ELF-1 (cell line): ENCODE measurements at places on chromosomes 12 and 14.

DNA sequence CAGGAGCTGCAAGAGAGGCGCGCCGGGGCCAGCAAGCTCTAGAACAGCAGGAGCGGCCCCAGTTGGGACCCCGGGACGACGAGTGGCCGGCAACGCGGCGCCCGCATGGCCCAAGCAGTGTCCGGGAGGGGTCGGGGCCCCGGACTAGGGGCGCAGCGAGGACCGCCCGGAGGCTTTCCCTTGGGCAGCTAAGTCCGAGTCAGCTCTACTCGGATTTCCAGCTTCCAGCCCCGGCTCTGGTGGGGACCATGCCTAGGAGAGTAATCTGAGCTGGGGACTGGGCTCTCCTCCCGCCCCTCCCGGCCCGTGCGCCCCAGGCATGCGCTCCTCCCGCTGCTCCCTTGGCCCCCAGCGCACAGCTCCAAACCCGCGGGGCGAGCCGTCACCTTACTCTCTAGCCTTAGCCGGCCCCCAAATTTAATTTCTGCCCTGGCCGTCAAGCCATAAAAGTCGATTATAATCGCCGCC is 41.6 kb upstream of the CAPRIN2 start:
- peak; percentile 74 for DNase-seq

DNA sequence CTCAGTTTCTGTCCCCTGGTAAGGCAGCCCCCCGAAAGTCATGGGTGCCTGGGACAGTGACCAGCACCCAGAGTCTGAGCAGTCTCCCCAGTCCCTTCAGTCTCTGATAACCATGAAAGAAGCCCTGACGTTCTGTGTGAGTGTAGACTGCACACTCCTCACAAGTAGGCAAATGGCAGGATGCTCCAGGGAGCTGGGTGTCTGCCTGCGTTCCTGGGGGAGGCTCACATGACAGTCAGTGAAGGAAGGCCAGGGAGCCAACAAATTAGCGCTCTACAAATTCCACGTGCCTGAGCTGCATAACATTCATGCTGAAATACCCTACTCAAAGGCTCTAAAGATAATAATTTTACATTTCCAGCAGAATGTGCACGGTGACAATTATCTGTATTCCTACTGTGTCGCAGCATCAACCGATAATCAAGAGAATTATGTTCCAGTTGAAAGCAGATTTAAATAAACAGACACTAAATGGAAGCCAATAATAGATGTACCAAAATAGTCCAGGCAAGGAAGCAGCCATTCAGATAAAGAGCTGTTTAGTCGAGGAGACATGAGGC is 56.3 kb downstream of the ASCL1 start:
- no peak for DNase-seq

DNA sequence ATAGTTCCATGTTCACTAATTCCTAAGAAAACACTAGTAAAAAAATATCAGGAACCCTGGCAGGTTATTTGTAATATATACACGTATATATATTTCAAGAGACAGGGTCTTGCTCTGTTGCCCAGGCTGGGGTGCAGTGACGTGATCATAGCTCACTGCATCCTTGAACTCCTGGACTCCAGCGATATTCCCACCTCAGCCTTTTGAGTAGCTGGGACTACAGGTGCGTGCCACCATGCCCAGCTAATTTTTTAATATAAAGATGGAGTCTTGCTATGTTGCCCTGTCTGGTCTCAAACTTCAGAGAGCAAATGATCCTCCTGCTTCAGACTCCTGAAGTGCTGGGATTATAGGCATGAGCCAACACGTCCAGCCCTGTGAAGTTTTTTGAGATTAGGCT is 16.2 kb downstream of the GPRC5A start:
- DNase-seq: no peak

GRCh38 chr12:42574851-42575266 is 14.7 kb downstream of the PRICKLE1 start:
- DNase-seq: no peak

GRCh38 chr12:56528846-56529245 is 7.2 kb downstream of the RBMS2 start:
- no peak for DNase-seq

GRCh38 chr14:100710826-100711462 is 15.7 kb upstream of the DLK1 start:
- no peak for DNase-seq

DNA sequence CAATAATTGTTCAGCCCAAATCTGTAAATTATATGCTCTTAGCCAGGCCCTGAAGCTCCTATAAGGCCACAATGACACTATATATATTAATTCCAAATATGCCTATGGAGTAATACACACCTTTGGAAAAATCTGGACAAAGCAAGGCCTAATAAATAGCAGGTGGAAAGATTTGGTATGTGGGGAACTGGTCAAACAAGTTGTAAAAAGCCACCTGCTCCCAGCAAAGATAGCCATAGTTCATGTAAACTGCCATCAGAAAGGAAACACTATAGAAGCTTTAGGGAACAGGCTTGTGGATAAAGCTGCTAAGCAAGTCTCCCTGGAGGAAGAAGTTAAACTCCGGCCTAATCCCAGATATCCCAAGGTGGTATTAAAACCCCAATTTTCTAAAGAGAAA is 29.7 kb downstream of the PRMT8 start:
- DNase-seq: no peak

DNA sequence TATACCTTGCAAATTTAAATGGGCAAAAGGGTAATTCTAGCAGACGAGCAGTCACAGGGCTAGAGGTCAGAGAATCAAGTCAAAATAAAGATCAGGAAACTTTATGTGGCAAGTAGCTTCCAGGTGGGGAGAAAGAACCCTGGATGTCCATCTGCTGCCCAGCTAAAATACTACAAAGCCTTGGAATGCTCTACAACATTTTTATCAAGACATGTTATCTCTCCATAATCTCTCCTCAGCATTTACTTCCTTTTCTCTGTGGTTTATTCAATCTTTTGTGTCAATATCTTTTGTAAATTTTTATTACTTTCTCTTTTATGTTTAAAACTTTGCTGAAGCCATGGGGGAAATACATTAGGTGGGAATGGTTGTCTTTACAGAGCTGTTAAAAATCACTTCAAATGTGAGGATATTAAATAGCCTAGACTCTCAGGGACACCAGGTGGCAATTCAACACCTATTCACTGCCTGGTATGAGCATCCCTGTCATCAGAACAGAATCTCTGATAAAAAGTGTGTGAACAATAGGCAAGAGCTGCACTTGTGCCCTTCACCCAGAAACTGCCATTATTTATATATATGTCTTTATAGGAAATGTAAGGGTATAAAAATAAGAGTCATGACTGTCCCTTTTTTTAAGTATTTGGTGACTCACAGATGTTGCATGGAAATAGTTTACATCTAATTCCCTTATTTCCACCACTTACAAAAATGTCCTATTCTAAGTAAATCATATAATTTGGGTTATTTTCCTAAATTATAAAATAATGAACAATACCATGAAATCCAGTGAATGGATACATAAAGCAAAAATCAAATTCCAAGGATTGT is 152.9 kb downstream of the EPS8 start:
- DNase-seq: no peak

- no peak for DNase-seq
Observed at GRCh38 chr14:35088514-35088913, 33.3 kb downstream of the PPP2R3C start.

GRCh38 chr14:97380539-97380941 is 583.4 kb downstream of the VRK1 start:
- peak; percentile 7 for DNase-seq

GRCh38 chr14:67358924-67359774 is 455 bp downstream of the ATP6V1D start:
- peak; percentile 17 for DNase-seq

GRCh38 chr14:22319526-22320361 is 269.3 kb downstream of the DAD1 start:
- no peak for DNase-seq

- no peak for DNase-seq
Observed at GRCh38 chr12:129830796-129831195, 73.0 kb downstream of the TMEM132D start.

DNA sequence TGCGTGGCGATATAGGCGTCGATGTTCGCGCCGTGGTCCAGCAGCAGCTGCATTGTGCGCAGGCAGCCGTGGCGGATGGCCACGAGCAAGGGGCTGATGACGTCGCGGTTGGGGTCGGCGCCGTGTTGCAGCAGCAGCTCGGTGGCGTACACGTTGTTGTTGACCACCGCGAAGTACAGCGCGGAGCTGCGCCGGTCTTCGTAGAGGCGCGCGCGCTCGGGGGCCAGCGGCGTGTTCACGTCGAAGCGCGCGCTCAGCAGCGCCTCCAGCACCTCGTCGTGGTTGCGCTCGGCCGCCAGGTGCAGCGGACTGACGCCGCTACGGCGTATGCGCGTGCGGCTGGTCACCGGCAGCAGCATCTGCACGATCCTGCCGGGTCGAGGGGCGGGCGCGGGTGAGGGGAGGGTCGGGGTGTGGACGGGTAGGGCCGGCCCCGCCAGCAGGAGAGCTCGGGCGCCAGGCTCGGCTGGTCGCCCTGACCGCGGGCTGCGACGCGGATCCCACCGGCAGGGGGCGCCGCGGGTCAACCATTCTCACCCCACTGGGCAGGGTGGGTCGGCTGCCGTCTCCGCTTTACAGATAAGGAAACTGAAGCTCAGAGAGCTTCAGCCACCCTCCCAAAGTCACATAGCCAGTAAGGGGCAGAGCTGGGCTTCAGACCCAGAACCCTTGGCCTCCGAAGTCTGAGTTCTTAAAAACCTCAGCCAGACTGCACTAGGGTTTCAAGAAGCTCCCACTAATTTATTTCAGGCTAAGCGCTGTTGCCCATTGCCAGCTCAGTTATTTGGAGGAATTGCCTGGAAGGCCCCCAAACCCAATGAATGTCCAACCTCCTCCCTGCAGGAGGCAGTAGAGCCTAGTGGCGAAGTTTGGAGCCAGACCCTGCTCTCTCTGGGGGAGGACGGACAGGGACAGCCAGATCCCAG is 12.4 kb downstream of the FAM181A start:
- DNase-seq: peak; percentile 98

GRCh38 chr12:127538316-127538715 is 728.7 kb upstream of the TMEM132C start:
- no peak for DNase-seq

- DNase-seq: no peak
Observed at GRCh38 chr14:54706769-54707168, 139.8 kb downstream of the SAMD4A start.

DNA sequence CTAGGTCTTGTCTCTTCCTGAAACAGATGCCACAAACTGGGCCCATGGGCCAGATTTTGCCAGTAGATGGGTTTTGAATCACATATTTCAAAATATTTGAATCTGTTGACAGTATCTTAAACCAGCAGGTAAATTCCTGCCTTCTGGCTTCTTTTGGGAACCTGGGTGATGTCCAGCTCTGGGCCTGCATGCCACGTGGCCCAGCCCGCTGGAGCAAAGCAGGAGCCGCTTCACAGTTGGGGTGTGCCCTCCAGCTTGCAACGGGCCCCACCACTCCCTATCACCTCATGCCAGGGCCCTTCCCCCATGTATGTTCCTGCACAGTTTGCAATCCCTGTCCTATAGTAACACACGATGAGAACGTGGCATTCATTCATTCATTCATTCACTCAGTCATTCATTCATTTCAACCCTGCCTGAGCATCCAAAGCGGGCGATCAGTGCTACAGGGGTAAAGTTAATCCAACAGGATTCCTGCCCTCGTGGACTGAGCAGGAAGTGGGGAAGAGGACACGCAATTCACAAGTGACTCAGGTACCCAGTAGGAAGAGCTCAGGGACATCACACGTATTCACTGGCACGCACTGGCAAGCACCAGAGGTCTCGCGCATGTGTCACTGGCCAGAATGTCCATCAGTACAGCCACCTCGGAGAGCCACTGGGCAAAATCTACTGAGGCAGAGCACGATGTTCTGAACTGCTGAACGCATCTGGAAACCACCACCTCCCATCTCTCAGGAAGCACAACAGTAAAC is 27.8 kb downstream of the SCARB1 start:
- DNase-seq: no peak

- DNase-seq: no peak
Observed at GRCh38 chr14:22797017-22797917, 18.0 kb downstream of the SLC7A7 start.

- DNase-seq: no peak
Observed at GRCh38 chr12:18967814-18968213, 161.7 kb upstream of the PLEKHA5 start.

DNA sequence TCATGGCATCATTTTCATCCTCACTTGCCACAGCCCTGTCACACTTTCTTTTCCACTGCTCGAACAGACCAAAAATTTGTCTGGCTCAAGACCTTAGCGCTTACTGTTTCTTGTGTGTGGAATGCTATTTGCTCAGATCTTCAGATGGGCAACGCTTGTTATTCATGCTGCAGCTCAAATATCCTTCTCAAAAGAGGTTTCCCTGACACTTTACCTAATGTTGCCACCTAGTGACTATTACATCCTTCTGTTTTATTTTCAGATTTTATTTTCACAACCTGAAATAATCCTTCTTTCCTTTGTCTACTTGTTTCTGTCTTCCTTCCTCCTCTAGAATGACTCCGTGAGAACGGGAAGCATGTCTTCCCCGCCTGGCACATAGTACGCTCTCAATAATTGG is 5.6 kb downstream of the FBXO33 start:
- no peak for DNase-seq

GRCh38 chr14:101118746-101119591 is 215.4 kb upstream of the RTL1 start:
- DNase-seq: no peak

- peak; percentile 70 for DNase-seq
Observed at GRCh38 chr14:74400031-74400685, 25.9 kb downstream of the SYNDIG1L start.

GRCh38 chr14:96245710-96246538 is 10.1 kb upstream of the BDKRB1 start:
- no peak for DNase-seq

DNA sequence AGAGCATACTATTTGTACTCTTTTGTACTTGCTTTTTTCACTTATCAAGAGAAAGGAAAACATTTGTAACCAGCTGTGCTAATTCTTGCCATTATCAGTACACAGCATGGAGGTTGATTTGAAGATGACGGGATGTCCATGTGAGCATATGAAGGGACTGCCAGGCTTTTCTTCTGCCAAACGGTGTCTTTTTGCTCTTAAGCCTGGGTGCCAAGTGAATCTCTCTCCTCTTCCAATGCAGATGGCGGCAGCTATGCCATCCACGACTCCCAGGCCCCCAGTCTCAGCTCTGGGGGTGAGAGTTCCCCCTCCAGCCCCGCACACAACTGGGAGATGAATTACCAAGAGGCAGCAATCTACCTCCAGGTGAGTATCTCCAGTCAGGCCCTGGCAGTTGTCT is 38.9 kb downstream of the TPCN1 start:
- DNase-seq: no peak
